ENCODE measurements at places on chromosomes 5 and 9. TPM values are rescaled to one million over a fixed set of nuclear protein-coding genes. Genes with fewer than 3 reads are reported as not detected.
A peak's percentile ranks its signal among the peaks of the same experiment; 100 is the strongest.

PCDHB10 gene
- not detected for total RNA-seq

GRHPR gene
- total RNA-seq: 94.2 TPM

- DNase-seq: no peak
Measured at GRCh38 chr9:105662184-105663104, at the start of gene TAL2. Gene TAL2 (plus strand): TSS chr9:105662457. CDS start chr9:105662497, 40 bp downstream.

DNA sequence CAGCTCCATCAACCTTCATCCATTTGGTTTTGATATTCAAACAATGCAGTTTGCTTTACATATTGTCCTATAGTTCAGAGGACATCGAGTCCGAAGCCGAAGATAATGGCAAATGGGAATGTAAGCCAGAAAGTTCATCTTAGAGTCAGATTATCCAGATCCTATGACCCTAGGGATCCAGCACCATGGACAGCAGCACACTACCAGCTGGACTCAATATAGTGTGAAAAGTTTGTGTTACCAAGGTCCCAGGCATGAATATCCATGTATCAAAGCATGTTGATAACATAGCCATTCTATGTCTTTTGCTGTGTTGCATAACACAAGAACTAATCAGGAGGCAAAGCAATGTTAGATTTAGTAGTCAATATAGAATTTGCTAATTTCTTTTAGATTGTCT, 46.3 kb downstream of the FSTL4 start:
- DNase-seq: peak; percentile 30

DNA sequence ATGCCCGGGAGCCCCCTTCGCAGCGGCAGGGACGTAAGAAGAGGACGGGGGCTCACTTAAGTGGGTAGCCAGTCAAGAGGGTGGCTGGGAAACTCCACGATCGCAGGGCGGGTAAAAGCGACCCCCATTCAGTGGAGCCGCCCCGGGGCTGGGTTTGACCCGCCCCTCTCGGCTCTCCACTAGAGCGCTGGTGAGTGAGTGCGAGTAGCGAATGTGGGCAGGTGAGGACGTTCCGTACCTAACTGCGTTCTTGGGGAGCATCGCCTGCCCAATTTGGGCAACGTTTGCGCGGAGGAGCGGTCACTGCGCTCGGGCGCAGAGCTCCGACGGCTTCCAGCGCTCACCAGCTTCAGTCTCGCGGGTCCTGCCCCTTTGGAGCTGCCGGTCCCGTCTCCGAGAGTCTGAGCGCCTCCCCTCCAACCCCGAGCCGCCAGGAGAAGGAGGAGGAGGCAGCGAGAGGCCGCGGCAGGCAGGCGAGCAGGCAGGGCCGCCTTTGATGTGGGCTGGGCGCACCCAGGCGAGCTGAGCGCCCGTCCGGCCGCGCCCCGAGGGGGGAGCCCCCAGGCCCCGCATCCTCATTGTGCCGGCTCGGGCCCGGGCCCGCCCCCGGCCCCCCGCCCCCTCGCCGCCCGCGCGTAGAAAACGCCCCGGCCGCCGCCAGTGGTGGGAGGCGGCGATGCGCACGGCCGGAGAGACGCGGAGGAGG, at the start of gene FGF18:
Gene FGF18, plus strand, starts transcription at position 666 of the 706 bp plus-strand sequence. CDS start 553 bp downstream, outside the sequence.
- peak; percentile 25 for DNase-seq

DNA sequence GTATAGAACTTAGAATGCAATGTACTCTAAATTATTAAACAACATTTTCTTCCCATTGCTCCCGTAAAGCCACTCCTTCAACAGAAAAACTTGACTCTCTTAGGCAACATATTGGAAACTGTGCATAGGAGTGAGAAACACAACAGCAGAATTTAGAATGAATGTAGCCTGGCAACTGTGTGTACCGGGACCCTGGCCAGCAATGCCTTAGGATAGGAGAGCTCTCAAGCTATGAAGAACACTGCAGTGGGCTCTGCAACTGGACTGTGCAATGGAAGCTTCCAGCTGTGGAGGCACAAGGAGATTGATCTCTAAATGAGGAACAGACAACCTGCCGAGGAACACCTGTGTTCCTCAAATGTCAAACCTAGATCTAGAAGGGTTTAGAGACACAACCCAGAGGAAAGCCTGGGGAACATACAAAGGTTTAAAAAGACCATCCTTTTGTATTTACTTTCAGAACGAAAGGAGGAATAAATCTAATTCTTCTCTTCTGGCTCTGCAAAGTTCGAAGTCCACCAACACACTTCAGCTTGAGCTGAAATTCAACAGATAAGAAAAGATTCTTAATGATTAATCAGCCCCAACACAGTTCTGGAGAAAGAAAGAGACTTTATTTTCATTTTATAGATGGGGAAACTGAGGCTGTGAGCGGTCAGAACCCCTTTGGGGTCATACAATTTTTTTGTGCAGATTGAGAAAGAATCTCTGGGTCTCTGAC, 51.5 kb upstream of the ARL15 start:
- no peak for DNase-seq

GRCh38 chr5:164277720-164278119, 772.3 kb downstream of the MAT2B start:
- DNase-seq: no peak

DNA sequence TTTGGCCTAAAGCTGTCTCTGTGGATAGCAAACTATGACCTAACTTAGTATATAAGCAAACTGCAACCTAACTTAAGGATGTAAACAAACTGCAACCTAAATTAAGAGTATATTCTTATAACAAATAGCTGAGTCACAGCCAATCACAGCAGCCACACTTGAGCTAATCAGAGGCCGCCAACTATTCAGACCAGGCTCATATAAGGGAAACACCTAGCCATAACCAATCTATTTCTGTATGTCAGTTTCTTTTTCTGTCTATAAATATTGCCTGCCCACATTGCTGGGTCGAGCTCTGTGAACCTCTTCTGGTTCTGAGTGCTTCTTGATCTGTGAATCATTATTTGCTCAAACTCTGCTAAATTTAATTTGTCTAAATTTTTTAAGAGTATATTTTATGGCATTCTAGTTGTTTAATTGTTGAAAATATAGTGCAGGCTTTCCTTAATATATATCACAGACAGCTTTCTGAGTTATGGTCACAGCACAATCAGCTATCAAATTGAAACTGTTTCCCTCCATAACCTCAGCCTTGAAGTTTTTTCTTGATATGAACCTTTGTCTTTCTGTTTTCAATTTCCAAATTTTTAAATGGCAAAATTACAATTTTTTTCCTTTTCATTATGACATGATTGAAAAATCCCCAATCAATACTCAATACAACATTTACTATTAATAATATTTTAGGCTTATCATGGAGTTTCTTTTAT, 327.1 kb upstream of the NUDT12 start:
- no peak for DNase-seq

DNA sequence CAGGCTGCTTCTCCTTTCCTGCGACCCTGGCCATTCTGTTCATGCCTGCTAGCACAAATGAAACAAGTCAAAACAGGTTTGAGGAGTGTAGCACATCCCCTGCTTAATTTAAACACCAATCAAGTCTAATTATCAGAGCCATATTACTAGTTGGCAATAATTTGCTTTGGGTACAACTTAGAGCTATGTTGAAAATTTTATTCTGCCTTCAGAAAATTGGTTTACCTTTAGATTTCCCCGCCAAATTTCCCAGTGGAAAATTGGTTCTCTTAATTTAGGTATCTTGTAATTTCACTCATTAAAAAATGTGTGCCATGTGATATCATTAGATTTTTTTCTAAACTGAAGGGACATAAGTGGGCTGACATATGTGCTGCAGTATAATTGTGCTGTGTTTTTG, 265.8 kb downstream of the MAST4 start:
- no peak for DNase-seq

GRCh38 chr5:147490989-147491388, 18.9 kb downstream of the DPYSL3 start:
- no peak for DNase-seq

- DNase-seq: no peak
Measured at GRCh38 chr9:98997604-98998003, 53.9 kb downstream of the COL15A1 start.
